OCI-LY7 (cell line): ENCODE measurements at places on chromosomes 16 and 17. TPM values are rescaled to one million over a fixed set of nuclear protein-coding genes. Genes with fewer than 3 reads are reported as not detected.

- peak; percentile 44 for DNase-seq
These were observed 1.0 kb downstream of the RNF166 start for GRCh38 chr16:88705076-88705684.

DNA sequence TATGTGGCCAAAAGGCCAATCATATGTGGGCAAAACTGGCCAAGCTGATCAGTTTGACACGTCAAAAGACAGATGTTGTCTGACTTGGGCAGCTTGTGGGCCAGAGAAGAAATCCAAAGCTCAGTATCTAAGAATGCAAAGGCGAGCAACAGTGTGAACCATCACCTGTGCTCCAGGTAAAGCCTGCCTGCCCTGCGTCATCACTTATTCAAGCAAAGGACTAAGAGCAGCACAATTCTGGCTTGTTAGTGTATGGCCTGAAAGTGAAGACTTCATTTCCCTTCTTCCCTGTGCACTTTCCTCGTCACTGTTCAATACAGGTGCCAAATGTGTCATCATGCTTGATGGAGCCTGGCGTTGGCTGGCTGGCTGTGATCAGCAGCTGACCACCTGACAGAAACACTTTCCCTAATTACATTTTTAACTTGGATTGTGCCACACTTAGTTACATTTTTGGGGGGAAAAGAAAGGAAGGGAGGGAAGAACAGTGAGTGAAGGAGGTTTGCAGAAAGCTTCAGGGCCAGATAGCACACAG lies 4.7 kb downstream of the FAM20A start:
- DNase-seq = no peak

GRCh38 chr17:50689956-50690886 lies 17.5 kb downstream of the ANKRD40 start:
- no peak for DNase-seq

- no peak for DNase-seq
These were observed 14.8 kb upstream of the WFDC1 start for GRCh38 chr16:84279881-84280280.

DNA sequence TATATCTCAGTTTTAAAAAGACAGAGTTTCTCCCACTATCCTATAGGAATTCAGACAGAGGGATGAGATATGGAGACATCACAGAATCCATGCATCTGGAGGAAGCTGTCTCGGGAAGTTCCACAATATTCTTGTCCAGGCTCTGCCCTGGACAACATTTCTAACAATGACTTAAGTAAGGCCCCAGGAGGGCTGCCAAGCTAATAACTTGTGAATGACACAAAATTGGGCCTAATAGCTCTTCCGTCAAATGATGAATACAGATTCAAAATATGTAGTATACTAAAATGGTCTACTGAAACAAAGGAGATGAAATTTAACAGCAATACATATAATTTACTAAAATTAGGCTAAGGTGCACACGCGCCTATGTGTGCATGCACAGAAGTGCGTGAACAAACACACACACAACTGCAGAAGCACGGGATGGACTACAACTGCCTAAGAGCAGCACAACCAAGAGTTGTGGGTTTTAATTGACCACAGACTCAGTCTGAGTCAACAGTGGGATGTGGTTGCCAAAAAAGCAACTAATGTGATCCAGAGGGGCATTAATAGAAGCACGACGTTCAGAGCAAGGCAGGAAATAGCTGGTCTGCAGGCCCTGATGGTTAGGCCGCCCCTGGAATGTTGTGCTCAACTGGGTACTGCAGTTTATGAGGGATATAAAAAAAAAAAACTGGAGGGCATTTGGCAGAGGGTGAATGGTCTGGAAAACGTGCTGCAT lies 26.3 kb upstream of the HS3ST2 start:
- DNase-seq = no peak

DNA sequence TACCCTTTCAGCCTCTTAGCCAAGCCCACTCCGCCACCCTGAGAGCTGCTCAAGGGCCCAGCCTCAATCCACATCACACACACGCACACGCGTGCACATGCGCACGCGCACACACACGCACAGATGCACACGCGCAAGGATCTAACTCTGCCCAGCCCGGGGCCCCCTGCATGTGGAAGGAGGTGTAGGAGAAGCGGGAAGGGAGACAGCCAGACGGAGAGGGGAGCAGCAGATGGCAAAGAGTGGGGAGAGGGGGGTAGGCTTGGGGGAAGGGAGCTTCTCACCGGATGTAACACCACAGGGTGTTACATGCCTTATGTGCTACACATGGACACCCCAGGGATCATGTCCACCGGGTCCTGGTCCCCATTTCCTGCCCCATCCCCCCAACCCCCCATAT lies 15.3 kb downstream of the DLG4 start:
- no peak for DNase-seq

DNA sequence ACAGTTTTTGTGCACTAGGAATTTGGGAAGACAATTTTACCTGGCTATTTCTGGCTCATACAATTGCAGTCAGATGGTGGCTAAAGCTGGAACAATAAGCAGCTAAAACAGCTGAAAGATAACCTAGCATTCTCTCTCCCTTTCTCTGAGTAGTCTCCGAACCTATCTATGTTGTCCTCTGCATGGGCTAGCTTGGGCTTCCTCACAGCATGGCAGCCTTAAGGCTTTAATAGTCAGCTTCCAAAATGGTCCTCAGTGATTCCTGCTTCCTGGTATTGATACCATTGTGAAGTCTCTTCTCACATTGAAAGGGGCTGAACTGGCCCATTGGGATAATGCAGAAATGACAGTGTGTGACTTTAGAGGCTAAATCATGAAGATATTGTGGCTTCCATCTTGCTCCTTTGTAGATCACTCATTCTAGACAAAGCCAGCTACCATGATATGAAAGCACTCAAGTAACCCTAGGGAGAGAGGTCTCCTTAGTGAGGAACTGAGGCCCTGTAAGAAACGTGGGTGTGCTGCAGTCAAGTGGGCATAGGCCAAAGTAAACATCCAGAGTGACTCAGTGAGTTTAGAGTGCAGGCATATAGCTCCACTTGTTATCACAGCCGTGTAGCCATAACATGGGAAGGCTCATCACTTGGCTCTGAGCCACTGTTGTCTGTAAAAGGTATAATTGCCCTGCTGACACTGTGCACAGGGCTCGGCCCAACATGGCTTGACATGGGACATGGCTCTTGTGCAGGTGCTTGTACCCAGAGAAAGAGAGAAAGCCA lies 5.5 kb upstream of the VKORC1 start:
- DNase-seq = no peak

GRCh38 chr17:50477976-50478375 lies 684 bp upstream of the RSAD1 start:
- DNase-seq = no peak

DNA sequence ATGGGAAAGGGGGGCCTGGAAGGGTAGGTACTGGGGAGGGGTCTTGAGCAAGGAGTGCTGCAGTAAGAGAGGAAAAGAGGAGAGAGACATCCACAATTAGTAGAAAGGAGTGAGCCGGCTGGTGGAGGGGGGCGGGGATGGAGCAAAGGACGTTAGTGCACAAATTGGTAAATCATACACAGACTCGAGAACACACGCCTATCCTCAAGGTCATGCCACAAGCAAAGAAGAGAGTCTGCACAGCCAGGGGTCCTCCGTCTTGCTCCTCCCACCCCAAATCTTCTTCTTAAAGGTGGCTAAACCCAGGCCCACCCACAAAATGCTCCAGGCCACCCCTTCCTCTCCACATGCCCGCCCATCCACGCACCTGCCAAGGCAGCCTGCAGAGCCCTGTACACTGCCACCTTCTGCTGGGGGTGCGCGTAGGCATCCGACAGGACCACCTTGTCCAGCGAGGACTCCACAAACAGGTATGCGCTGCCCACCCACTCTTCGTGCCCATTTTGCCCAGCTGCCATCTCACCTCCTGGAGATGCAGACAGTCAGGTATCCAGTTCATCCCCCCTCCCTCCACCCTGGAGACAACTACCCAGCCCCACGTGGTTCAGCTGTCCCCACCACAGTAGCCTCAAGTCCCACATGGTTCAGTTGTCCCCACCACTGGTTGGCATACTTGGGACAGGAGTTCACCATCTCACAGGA lies 3.4 kb downstream of the TRADD start:
- DNase-seq = no peak

GRCh38 chr16:67678354-67679023 lies 11.9 kb downstream of the C16orf86 start:
- DNase-seq = no peak

GRCh38 chr17:58528443-58528842 lies 14.0 kb upstream of the MTMR4 start:
- no peak for DNase-seq

DNA sequence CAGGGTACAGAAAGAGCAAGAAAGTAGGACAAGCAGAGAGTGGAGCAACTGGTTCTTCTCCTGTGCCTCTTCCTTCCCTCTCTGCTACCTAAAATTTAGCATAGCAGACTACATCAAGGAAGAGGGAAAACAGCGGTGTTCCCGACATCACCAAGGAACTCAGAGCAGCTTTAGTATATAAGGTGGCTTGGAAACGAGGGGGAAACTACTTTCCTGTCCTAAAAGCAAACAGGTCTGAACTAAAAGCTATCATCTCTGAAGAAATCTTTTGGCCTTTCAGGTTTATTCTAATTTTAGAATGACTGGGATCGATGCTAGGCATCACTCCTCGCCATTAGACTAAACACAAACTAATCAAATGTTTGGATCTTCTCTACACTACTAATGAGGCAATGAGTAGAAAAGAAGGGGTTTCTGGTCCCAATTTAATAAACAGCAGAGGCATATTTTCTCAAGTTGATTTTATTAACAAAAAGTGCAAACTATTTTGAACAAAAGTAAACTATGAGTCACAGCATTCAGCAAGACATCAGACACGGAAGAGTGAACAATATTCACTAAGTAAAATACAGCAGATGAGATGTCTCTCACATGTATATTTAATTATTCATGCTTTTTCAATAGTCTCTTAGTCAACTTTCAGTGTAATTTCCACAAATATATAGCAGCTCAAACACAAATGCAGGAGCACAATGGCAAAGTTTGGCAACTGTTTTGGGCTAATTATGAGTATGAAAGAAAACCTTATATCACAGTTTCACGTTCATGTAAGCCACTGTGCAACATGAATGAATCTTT lies 108.7 kb downstream of the TRIM37 start:
- no peak for DNase-seq

DNA sequence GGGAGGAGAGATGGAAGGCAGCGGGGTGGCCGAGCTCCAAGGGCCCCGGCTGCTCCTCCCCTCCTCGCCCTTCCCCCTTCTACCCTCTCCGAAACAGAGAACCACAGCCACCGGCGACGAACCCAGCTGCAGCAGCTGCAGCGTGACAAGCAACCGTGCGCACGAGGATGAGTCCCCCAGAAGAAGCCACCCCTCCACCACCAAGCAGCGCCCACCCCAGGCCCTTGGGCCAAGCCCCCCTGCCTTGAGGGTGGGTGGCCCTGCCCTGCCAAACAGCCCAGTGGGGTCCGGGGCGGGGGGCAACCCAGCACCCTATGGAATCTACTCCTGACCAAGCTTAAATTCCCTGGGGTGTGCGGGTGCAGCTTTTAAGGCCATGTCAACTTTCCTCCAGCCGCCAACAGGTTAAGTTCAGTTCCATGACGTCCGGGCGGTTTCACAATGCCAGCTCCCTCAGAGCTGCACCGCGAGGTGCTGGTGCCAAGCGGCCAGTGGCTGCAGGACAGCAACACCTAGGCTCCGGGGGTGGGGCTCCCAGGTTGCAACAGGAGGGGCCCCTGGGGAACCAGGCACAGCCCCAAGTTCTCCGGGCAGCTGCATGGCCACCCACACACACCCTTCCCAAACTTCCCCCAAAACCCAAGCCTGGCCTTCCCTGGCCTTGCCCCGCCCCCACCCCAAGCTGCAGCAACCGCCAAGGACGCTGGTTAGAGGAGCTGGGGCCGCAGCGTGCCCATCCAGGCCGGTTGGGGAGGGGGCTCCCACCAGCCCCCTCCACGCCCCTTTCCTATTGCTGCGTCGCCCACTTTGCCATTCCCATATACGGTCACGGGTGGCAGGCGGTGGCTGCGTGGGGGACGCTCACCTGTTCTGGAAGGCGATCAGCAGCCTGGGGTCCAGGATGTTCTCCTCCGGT lies 2.0 kb downstream of the CBX4 start:
- DNase-seq = peak; percentile 97

DNA sequence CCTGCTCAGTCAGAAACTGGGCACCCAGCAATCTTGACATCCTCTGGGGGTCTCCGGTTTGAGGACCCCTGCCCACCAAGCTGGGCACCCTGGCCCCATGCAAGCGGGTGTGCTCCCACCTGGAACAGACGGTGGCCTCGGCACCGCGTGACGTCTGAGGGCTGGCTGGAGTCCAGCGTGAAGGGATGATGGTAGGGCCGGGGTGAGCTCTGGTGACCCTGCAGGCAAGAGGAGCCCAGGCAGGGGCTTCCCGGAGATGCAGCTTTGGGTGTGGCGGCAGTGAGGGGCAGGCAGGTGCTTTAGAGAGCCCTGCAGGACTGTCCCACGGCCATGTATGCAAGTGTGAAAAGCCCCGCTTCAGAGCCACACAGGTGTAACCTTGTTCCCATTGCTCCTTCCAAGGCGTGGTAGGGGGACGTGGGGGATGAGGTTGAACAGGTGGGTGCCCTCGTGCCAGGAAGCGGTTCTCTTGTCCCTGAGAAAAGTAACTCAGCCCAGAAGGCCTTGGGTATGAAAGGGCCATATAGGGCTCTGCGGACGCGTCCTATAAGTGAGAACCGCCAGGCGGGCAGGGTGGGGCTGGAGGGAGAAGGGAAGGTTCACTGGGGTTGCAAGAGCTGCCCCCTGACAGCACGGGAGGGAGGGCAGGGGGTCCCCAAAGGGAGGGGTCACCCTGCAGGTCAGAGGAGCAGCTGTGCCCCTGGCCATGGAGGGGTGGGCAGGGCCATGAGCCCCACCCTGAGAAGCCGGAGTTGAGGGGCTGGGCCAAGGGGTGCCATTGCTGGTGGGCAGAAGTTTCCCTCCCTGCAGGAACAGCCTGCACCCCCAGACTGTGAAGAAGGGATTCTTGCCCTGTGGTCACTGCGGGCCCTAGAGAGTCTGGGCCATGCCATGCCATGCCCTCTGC lies 9.2 kb downstream of the RGS11 start:
- DNase-seq = no peak

DNA sequence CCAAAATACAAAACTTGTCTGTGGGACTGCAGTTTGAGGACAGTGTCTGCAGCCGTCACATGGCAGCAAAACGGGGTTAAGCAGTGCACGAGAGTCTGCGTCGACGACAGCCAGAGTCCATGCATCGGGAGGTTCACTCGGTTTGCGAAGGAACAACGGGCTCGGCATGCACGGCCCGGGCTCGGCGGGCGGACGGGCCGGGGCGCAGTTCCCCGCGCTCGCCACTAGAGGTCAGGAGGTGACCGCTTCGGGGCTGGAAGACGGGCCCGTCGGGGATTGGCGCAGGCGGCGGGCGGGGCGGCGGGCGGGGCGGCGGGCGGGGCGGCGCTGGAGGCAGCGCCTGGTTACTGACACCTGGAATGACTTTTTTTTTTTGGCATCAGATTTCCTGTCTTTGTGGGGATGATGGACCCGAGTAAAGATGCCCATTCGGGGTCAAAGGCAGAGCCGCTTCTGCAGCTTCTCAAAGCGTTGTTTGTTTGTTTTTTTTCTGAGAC lies 6.5 kb downstream of the SCGB1C2 start:
- DNase-seq = peak; percentile 69

- DNase-seq = peak; percentile 83
These were observed 19.9 kb downstream of the ZNF200 start for GRCh38 chr16:3214904-3215600.

The TNFRSF17 gene
- total RNA-seq = 33.6 and 38.8 TPM in 2 replicates

The NBR1 gene
- total RNA-seq = 38.6 and 48.3 TPM in 2 replicates

The TBC1D26 gene
- total RNA-seq = 0.35 TPM in 1 of 2 replicates, not detected in the other

The SOST gene
- not detected in 2 replicates for total RNA-seq

The SUZ12 gene
- 68.2 and 76.1 TPM in 2 replicates for total RNA-seq

The CDK5R1 gene
- total RNA-seq = 2.0 and 2.2 TPM in 2 replicates

The SLC16A6 gene
- total RNA-seq = 15.4 and 18.9 TPM in 2 replicates

The ACLY gene
- total RNA-seq = 203 and 222 TPM in 2 replicates

The CA5A gene
- total RNA-seq = not detected in 2 replicates

The AURKB gene
- total RNA-seq = 310 and 323 TPM in 2 replicates
